Stimulated activated CD4-positive, alpha-beta T cell treated with anti-CD3 and anti-CD28 coated beads, TNF-alpha, amount 100 ng/mL, for 48 hours (primary cell): ENCODE measurements at places on chromosomes 11 and 22.

DNA sequence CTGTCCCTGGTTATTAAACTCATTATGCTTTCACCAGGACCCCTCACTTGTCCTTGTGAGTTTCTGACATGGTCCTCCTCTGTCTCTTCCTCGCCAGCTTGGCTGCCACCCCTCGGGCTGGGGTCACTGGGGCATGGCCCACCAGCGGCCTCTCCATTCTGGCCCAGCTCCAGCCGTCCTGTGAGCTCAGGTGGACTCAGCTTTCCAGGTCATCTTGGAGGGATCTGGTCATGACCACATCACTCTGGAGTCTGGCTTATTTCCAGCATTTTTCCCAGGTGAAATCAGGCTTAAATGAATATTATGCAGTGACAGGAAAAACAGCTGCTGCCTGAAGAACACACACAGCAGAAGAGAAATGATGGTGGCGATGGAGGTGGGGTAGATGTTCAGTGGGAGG lies 224.5 kb downstream of the ADAMTS15 start:
- no peak for DNase-seq

DNA sequence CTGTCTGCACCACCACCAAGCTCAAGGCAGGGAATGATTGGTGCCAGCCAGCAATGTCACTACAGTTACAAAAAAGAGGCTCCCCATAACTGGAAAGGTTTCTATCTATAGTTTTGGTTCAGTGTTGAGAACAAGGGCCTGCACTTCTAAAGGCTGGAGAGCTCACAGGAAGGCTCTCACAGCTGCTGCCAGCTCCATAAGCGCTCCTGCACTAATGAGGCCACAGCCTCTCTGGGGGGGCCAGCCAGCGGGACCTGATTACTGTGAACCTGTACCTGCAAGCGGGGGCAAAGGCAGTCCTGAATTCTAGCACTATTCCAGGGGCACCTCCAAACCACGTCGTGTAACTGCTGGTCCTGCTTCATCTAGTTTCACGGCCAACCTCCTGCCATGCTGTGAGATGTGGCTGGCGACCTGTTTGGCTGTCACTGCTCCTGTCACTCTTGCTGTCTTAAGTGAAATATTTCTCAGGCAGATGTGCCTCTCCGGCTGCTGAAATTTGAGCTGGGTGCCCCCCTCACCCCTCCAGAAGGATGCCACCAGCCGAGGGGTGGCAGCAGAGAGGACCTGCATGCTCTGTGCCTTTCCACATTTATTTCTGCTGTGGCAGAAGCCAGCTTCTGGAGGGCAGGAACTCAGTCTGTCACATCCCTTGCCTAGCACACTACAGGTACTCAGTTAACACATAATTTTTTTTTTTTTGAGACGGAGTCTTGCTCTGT lies 53.3 kb upstream of the ARFGAP3 start:
- no peak for DNase-seq

DNA sequence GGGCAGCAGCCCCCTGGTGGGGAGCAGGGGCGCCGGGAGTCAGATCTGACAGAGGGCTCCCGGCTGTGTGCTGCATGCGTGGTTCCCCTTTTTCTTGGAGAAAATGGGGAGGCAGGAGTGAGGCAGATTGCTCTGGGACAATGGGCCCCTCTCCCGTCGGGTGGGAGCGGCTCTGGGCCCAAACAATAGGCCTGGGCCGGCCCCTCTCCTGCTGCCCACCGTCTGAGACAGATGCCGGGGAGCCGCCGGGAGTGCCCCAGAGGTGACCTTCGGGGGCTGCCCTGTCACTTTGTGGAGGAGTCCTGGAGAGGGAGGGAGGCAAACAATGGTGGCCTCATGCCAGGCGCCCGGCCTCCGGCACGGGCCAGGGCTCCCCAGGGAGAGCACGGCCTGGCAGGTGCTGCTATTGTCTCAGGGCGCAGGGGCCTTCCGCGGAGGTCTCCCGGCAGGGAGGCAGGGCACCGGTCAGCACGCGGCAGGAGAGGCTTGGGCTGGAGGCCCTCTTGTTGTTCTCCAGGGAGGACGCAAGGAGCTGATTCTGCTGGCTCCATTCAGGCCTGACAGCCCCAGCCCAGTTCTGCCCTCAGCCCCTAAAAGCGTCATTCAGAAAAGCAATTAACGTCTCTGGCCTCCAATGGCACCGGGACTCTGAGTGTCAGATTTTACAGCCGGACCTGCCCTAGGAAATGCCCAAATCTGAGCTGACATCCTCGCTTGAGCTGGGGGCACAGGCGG lies 44.8 kb downstream of the SMIM38 start:
- no peak for DNase-seq

DNA sequence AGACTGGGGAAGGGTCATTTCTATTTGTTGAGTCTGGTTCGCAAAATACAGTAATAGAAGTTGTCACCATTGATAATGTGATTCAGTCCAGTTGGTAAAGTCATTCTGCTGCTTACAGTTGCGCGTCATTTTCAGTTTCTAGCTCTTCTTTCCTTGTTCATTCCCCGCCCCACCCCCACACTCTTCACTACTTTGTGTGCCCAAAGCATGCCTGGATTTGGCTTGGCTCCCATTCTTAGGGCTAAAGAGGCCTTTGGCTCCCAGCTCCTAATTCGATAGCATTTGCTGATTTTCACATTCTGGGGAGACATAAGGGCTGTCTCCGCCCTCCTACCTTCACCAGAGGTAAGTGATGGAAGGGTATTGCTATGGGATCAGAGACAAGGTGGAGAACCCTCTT lies 43.0 kb downstream of the CECR2 start:
- DNase-seq: no peak

- no peak for DNase-seq
Observed at GRCh38 chr11:42819126-42819525, 492.7 kb upstream of the API5 start.

- no peak for DNase-seq
Observed at GRCh38 chr22:32199341-32199740, 5.5 kb downstream of the RFPL2 start.

DNA sequence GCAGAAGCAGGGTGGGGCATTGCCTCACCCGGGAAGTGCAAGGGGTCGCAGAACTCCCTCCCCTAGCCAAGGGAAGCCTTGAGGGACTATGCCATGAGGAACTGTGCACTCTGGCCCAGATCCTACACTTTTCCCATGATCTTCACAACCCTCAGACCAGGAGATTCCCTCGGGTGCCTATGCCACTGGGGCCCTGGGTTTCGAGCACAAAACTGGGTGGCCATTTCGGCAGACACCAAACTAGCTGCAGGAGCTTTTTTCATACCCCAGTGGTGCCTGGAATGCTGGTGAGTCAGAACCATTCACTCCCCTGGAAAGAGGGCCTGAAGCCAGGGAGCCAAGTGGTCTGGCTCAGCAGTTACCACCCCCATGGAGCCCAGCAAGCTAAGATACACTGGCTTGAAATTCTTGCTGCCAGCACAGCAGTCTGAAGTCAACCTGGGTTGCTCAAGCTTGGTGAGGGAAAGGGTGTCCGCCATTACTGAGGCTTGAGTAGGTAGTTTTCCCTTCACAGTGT lies 573.7 kb upstream of the ANO3 start:
- DNase-seq: no peak

- no peak for DNase-seq
Observed at GRCh38 chr22:17980015-17980590, 44.3 kb downstream of the MICAL3 start.

DNA sequence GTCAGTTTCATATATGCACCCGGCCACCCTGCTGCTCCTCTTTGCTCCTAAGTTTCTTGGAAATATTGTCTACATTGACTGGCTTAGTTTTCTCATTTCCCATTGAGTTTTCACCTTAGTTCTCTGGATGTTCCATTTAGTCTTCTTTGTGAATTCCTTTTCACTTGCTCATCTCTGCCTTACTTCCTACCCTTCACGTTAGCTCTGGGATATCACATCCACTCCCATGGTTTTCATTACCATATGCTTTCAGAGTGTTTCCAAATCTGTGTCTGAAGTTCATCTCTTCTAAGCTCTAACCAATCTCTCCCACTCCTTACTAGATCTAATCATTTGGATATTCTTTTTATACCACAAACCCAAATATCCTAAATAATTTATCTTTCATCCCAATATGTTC lies 226.4 kb downstream of the FAM76B start:
- DNase-seq: no peak

GRCh38 chr22:21939461-21939913 lies 13.2 kb downstream of the PPM1F start:
- no peak for DNase-seq

GRCh38 chr11:103995896-103996295 lies 40.5 kb upstream of the DDI1 start:
- no peak for DNase-seq

GRCh38 chr22:25134451-25134850 lies 65.2 kb upstream of the CRYBB3 start:
- no peak for DNase-seq

- DNase-seq: peak; percentile 61
Observed at GRCh38 chr11:2443881-2444820, at the start of gene TRPM5. TSS of gene TRPM5 (minus strand) at chr11:2444514. CDS start at chr11:2423036, 21,478 bp downstream.

- DNase-seq: no peak
Observed at GRCh38 chr11:10646005-10646404, 47.5 kb downstream of the IRAG1 start.

DNA sequence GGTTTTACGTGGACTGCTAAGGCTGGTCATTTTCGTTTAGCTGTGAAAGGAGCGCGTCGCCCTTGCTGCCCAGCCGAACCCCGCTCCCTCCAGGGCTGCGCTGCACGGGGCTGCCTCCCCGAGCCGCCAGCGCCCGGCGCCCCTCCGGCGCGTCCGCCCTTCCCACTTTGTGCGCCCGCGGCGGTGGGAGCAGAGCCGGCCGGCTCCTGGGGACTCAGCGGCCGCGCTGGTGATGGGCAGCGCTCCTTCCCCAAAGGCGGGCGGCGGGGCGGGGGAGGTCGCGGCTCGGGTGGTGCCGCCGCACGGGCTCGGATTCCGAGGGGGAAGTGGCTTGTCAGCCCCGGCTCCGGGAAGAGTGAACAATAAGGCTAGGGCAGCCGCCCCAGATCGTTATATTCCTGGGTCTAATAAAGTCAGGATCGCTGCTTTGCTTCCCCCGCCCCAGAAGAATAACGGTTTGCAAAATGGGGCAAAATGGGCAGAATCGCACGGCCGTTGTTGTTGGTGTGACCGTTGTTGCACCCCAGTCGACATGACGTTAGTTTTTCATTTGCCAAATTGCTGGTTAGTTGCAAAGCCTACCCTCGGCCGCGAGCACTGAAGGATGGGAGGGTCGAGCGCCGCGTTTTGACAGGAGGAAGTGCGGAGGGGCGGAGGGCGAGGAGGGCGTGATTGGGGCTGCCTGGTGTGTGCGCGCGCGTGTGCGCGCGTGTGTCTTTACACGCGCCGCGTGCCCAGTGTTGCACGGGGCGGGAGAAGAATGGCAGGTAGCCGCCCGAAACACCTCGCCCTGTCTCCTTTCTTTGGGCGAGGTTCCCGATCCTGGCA lies 745 bp downstream of the NCAM1 start:
- DNase-seq: no peak

DNA sequence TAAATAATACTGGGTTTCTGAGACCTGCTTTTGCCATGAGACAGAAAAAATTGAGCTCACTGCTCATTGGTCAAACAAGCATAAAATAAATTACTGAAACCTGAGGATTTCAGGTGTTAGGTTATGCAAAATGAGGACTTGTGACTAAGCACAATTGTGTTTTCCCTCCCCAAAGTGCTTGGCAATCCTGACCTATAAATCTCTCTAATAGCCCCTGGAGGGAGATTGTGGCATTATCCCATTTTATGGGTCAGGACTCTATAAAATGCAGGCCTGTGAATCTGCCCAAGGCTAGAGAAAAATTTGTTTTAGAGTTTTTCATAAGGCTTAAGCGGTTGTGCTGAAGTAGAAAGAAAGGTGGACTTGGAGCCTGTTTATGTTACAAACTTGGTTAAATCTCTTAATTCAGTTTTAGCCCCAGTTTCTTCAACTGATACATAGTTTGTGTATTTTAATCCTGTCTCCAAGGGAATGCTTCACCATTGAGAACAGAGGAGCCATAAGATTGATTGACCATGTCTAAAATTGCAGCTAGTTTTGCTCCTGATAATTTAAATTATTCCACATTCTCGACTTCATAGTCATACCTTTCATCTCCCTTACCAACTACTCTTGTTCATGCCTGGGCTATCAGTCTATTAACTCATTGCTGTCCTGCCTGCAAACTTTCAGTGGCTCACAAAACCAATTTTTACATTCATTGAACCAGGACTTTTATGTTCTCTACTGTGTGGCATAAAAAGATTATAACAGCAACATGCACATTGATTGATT lies 63.6 kb upstream of the LRRC4C start:
- DNase-seq: no peak

- no peak for DNase-seq
Observed at GRCh38 chr22:44364751-44365130, 52.0 kb upstream of the SHISAL1 start.

DNA sequence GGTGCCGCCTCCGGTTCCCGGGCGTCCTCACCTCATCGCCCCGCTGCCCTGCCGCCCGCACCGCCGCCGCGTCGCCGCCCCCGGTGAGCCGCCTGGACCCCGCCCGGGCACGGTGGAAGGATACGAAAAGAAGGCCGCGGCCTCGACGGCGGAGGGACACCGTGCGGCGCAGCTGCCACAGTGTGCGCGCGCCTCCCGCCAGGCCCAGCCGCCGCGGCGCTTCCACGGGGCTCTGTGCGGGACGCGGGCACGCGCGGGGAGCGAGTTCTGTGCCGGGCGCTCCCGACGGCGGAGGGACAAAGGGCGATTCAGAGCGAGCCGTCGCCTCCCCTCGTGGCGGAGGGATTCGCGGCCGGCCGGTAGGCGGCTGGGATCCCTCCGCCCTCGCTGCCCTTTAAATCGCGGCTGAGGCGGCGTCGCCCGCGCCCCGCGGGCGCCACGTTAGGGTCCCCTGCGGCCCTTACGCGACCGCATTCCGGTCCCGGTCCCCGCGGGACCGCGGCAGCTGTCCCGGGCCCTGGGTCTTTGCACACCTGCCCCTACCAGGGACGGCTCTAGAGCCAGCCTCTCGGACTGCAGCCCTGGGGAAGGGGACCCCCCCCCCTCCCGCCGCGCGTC lies 568 bp upstream of the KMT5B start:
- DNase-seq: peak; percentile 69

DNA sequence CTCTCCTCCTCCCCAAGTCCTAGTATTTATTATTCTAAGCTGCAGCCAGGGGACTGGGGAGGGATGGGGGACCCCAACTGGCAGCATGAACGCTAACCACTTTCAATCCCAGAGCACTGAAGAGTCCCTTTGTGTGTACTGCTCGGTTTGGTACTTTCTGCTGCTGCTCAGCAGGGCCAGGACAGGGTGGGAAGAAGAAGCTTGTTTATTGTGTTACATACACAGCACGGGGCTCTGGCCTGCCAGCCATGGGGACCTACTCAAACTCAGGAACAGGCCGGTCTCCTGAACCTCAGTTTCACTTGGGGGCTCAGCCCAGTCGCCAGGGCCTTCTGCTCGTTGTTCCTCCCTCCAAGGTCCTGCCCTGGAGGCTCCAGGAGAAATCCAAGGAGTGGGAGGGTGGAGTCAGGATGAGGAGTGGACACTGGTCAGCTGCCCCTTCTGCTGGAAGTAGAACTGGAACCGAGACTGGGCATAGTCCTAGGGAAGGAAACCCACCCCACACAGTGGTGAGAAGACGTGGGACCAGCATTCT lies 616 bp upstream of the CPT1B start:
- no peak for DNase-seq

DNA sequence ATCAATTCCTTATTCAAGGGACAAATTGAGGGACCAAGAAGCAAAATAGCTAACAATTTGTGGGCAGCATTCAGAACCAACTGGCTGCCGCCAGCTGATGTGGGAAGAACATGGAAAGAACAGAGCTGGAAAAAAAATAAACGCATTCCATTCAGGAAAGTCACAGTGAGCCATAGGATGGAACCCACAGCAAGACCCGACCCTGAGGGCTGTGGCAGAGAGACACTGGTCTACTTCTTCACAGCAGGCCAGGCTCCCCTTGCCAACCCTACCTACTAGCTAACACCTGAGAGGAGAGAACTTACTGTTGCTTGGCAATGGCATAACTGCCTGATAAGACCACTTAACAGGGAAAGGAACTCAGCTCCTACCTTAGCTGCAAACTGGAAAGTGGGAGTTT lies 123.5 kb upstream of the APOA1 start:
- DNase-seq: no peak
